ENCODE measurements at places on chromosomes 2 and 18. TPM values are rescaled to one million over a fixed set of nuclear protein-coding genes. Genes with fewer than 3 reads are reported as not detected.

Gene RFX8
- not detected for total RNA-seq

Gene VWC2L
- 0.17 TPM for total RNA-seq

Gene TRAK2
- 24.6 TPM for total RNA-seq

Gene POTEF
- total RNA-seq, result 25.0 TPM

Gene SLC11A1
- total RNA-seq, result 0.39 TPM

Gene SLC9A4
- 3.1 TPM for total RNA-seq

Gene STK39
- total RNA-seq, result 22.0 TPM

Gene RPL31
- 2,012 TPM for total RNA-seq

Gene CCDC68
- not detected for total RNA-seq

Gene B4GALT6
- total RNA-seq, result 35.9 TPM

Gene WDR43
- total RNA-seq, result 66.9 TPM

Gene NT5C1B
- total RNA-seq, result not detected

GRCh38 chr2:28085201-28085600 lies 194.7 kb downstream of the BABAM2 start:
- no peak for DNase-seq

GRCh38 chr18:36314754-36315153 lies 17.2 kb downstream of the FHOD3 start:
- DNase-seq, result peak; percentile 10

DNA sequence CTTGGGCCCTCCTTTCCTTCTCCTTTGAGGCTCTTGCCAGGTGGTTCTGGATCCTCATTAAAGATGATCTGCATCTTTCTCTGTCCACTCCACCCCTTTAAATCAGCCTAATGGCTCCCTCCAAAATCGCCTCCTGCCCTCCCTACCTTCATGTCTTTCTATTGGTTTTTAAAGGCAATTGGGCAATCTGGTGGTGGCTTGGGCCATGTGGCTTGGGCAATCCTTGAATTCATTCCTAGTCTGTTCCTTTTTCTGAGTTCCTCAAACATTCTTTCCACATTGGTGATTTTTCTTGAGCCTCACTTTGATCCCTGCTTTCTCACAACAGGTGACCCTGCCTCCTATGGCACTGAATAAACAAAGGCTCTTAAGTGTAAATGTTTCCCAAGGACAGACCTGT lies 266.2 kb upstream of the REV1 start:
- no peak for DNase-seq

- DNase-seq, result no peak
These were observed 392.9 kb downstream of the SETBP1 start for GRCh38 chr18:45073556-45073955.

DNA sequence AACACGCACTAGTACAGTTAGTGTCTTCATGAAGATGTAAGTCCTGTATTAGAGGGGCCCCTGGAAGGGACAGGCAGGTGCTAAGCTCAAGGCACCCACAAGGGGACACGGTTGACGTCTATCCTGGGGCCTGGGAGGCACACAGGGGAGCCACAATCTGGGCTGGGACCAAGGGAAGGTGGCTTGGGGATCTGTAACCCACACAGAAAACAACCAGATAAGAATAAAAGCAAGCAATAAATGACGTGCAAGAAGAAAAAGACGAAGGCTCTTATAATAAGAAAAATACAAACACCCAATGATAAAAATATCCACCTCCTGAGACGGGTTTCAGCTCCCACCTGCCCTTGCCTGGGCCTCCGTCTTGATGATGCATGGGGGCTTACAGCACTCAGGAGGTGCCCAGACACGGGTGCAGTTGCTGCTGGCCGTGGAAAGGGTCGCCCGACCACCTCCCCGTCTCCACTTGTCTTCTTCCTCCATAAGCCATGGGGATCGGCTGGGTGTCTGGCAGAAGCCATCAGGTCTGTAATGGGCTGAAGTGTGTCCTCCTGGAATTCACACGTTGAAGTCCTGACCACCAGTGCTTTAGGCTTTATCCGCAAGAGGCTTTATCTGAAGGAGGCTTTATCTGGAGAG lies 73.9 kb downstream of the TWIST2 start:
- DNase-seq, result no peak

- DNase-seq, result no peak
These were observed 5.3 kb downstream of the PLEKHH2 start for GRCh38 chr2:43642363-43642762.

GRCh38 chr2:64283641-64284361 lies 139.6 kb upstream of the PELI1 start:
- DNase-seq, result no peak

DNA sequence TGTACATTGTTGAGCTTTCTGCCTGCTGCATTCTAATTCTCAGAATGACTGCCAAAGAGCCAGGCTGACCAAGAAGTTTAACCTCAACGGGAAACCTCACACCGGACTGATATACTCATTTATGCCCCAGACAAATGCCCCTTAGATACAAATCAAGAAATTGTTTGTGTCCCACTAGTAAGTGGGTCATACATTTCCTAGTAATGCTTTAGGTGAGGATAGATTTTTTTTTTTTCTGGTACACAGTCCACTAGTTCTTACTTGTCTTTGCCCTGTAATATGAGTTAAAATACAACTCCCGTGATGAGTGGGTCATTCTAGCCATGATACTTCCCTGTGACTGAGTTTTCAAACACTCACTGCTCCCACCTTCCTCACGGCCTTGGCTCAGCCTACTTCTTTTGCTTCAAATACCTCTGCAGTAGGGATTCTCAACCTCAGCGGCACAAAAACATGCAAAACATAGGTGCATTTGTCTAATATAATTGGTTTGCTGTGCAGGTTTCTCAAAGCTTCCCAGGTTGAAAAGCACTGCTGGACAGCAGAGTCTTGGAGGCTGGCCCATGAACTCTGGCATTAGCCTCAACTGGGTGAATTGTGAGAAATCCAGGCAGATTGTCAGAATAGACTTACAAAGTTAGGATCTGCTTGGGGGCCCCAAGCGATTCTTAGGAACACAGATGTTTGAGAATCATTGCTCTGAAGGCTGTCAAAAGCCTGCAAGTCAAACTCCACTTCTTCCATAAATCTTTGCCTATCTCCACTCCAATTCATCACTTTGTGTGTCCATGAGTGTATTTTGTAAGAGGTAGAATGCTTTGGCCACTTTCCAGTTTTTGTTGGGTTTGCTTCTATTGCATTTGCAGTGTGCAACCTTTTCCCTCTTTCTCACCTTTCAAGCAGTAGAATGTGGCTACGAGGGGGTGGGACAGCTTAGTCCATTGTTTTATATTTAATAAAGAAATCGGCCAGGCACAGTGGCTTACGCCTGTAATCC lies 35.5 kb downstream of the TGIF1 start:
- no peak for DNase-seq

DNA sequence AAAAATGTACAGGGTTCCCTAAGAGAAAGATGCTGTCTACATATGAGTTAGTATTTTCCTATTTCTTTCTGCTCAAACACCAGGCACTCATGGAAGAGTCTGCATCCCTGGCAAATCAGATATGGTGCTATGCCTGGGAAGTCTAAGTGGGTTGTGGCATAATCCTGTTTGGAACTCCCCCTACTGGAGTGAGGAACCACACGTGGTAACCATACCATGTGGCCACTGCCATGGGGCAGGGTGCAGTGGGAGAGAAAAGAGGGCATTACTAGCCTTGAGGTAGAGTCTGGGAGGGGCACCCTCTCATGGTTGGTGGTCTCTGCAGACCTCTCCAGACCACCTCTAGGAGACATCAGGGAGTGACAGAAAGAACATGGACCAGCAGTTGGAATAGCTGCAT lies 257.9 kb upstream of the ATP5MC3 start:
- no peak for DNase-seq

GRCh38 chr18:36942264-36942663 lies 113.3 kb downstream of the KIAA1328 start:
- no peak for DNase-seq

DNA sequence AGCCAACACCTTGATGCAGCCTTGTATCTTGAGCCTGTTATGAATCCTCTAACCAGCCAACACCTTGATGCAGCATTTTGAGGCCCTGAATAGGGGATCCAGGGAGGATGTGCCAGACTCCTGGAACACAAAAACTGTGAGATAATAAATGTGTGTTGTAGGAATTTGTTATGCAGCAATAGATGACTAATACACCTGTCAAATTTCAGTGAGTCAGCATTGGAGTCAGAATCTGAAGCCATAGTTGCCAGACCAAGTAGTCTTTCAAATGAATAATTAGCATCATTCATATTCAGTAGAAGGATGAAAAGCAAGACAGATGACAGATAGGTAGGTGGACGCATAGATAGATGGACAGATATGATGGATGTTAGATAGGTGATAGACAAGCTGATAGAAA lies 942.5 kb upstream of the SLC39A10 start:
- no peak for DNase-seq

DNA sequence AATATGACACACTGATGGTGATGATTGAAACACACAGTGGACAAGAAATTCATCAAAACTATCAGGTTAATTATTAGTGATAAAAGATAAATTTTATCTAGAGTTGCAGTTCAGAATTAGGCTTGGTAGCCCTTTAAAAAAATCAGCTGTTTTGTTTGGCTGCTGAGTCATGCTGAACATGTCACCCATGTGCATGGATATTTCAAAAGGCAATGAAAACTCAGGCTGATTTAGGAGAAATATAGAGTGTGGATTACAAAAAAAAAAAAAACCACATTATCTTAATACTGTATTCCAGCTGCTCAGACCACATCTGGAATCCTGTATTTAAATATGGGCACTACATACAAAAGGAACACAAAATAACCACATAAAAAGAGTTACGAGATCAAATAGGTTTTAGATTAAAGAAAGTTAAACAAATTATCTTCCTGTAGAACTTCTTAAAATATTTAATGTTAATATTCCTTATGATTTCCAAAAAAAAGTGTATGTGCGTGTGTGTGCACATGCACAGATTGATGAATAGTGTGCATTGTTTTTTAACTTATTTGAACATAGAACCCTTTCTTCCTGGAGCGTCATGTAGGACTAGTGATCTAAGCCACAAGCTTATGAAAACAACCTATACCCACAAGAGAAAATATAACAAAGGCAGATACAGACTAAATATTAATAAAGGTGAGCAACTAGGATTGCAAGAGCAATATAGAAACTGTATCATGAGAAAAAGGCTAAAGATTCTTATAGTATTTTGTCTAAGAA lies 186.2 kb downstream of the STK39 start:
- DNase-seq, result no peak

DNA sequence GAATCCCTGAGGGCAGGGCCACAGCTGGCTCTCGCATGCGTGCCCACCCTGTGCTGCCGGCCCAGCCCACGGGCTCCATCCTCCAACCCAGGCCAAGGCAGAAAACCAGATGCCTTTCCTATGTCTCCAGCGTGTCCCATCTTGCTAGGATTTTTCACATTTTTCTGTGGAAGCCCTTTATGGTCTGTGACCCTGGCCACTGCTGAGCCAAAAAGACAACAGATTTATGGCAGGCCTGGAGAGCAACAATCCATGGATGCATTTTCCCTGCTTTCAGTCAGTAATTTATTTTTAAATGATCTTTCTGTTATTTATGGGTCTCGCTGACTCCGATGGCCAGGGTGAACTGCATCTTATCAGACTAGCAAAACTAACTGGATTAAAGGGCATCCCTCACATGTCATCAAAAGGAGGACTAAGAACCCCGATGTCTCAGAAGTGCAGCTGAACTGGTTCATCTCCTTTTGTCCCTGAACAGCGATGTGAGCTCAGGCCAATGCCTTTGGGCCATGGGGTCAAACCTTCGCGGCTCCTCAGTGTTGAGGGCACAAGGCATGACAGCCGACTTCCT lies 346.0 kb downstream of the CYRIA start:
- no peak for DNase-seq

DNA sequence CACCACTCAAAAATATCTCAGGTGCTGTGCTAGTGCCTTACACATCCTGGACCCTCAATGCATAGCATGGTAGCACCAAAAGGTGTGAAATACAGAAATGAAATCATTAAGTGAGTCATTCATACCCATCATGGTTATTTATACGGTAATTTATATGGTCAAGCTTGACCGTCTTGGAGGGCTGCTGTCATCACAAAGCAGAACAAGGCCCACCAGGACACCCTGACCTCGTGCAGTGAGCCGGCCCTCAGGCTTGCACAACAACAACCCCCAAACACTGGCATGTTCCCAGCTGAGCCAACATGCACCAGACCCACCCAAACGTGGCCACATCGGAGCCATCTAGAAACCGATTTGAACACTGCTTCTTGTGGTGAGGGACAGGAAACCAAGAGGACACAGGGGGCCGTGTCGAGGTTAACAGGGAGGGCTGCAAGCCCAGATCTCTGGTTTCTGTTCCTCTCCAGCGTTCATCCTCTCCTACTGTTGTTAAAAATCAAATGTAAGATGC lies 378.5 kb upstream of the ID2 start:
- no peak for DNase-seq

- peak; percentile 7 for DNase-seq
These were observed 38.3 kb downstream of the CRACDL start for GRCh38 chr2:98897746-98898145.

GRCh38 chr2:120450196-120450820 lies 104.4 kb downstream of the INHBB start:
- no peak for DNase-seq

GRCh38 chr2:217995731-217996231 lies 7.0 kb downstream of the TNS1 start:
- DNase-seq, result no peak

DNA sequence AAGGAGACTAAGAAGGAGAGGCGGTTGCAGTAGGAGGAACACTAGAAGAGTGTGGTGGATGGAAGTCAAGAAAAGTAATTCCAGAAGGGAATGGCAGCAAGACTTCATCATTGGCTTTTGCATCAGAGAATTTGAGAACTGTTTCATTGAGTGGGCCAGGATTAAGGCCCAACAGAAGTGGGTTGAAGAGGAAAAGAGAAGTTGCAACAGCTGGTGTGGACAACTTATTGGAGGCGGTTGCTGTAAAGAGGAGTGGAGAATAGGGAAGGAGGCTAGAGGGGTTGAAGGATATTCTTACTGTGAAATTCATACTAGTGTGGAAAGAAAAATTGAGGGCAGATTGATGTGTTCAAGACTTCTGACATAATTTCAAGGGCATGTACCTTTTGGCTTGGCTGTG lies 168.7 kb upstream of the FN1 start:
- no peak for DNase-seq

- no peak for DNase-seq
These were observed 4.9 kb downstream of the ADCY3 start for GRCh38 chr2:24915175-24915574.

DNA sequence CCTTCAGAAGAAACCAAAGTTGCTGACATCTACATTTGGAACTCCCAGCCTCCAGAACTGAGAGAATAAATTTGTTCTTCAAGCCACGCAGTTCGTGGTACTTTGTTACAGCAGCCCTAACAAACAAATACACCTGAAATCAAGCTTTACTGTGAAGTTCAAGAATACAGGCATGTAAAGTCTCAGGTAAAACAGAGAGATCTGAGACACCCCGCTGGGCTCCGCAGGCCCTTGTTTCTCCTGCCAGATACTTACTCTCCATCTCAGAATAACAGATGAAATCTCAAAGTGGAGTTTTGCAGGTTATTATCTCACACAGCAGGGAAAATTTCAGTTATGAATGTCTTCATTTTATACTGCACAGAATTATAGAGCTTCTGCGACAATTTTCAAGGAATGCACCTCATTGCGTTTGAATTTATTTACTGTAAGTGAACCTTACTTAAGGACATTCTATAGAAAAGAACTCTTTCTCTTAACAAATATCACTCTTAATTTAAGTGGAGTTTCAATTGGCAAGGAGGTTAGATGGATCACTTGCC lies 492.4 kb upstream of the LRATD1 start:
- DNase-seq, result no peak

Data from type B pancreatic cell (in vitro differentiated cells).